Renal cortical epithelial cell (primary cell): ENCODE measurements at places on chromosomes 3 and 15.

- peak; percentile 39 for DNase-seq
These were observed 1.6 kb upstream of the LRRC31 start for GRCh38 chr3:169871129-169871886.

DNA sequence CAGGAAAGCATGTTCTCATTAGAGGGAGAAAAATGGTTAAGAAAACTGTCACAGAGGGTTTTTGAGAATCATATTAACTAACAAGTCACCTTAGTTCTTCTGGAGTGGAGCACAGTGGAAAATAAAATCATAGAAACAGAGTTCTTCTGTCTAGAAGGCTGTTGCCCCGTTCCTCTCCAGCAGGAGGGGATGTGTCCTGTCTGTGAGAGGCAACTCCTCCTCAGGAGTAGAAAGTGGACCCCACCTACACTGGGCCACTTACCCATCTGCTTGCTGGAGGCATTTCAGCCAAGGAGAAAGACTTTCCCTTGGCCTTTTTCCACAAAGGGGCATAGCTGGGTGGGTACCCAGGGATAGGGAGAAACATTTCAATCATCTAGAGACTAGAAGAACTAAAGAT, 106.6 kb downstream of the SSR3 start:
- DNase-seq, result peak; percentile 26

DNA sequence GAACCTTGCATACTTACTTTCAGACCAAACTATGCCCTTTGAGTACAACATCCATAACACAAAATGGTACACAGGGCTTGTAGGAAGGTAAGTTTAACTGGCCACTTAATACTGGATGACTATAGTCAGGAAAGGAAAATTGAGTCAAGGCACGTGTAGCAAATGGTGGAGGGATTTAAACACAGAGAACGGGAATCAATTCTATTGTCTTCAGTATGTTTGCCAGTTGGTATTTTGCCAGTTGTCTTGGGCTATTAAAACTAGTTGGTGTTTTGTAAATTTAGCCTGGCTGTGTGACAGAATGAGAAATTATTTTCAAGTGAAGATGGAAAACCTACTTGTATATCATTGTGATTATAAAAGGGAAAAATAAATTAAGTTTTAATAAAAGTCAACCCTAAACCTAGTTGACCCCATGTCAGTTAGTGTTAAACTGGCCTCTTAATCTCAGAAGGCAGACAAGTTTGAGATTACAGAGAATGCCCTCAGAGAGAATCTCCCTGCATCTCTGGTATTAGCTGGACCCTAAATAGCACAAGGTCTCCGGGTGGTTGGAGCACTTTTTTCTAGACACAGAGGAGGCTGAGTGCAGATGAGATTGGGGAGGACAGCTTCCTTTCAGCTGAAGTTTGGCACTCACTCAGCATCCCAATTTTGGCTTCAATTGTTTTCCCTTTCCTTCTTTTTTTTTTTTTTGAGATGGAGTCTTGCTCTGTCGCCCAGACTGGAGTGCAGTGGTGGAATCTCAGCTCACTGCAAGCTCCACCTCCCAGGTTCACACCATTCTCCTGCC, 91.2 kb downstream of the MB21D2 start:
- DNase-seq, result no peak

DNA sequence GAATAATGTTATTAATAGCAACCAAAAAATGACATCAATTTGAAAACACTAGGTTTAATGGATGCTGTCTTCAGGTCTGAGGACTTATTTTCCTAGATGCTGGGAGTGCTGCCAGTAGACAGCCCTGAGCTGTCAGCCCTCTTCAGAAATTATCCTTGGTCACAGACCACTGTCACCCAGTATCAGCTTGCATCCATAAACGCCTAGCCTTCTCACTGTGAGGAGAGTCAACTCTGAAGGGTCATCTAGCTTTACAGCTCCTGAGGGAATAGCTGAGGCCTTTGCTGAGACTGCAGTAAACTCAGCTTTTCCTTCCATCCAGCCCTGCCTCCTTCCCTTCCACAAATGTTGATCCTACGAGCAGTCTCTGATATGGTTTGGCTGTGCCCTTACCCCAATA, 19.4 kb upstream of the MNS1 start:
- no peak for DNase-seq

- no peak for DNase-seq
These were observed 8.2 kb upstream of the LCTL start for GRCh38 chr15:66573719-66574595.

DNA sequence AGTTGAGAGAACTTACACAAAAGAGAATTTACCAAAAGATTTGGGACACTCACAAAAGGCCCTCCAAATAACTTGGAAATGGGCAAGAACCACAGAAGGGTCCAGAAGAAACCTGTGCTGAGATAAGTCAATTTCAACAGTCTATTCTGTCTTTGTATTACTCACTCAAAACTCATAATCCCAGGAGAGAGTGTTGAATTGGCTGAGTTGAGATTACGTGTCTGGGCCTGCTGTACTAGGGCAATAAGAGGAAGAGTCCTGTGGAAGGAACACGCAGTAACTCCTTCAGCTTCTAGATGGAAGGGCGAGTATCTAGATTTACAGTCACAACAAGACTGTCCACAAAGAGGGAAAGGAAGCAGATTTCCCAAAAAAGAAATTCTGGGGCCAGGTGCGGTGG, 42.5 kb upstream of the DYNC1LI1 start:
- DNase-seq, result no peak

- DNase-seq, result peak; percentile 10
These were observed 17.4 kb downstream of the H1-8 start for GRCh38 chr3:129560269-129560787.

GRCh38 chr3:136787349-136787748, 31.6 kb upstream of the SLC35G2 start:
- DNase-seq, result peak; percentile 23

GRCh38 chr3:70028361-70028760, 28.8 kb downstream of the SAMMSON start:
- DNase-seq, result no peak

DNA sequence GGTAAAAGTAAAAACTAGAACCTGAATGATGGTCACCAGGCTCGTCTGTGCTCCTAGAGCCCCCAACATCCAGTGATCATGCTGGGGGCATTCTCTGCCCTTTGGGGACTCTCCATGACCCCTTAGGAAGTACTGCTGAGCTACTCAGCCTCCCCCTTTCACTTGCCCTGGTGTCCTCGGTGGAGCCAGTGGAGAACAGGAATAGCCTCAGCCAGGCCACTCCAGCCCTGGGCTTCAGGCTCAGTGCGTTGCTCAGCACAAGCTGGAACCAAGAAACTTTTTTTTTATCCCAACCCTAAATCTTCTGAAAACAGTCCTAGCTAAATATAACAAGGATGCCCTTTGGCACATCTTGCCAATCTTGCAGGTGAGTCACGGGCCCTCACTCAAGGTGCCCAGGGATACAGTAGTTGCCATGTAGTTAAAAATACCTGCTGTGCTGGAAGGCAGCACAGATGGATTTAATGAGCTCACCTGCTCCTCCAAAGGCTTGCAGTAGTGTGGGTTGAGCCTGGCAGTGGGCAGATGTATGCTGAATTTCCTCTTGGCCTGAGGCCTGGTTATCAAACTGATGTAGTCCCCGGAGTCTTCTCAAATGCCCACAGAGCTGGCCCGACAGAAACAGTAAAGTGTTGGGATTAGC, 46.9 kb upstream of the TMEM158 start:
- DNase-seq, result no peak

DNA sequence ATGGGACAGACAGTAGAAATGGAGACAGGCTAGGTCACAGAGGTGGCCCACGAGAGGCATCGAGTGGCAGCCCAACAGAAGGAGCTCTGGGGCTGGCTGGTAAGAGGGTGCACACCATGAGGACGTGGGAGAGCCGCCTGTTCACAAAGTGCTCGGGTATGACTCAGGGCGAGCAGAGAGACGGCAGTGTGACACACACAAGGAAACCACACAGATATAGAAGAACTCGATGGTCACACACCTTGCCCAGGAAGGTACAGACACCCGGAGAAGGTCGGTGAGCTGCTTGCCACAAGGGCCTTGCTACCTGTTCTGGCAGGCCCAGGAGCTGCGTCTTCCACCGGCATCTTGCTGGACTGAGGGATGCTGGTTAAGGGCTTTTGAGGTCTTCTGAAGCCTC, 50.2 kb downstream of the CA12 start:
- no peak for DNase-seq

DNA sequence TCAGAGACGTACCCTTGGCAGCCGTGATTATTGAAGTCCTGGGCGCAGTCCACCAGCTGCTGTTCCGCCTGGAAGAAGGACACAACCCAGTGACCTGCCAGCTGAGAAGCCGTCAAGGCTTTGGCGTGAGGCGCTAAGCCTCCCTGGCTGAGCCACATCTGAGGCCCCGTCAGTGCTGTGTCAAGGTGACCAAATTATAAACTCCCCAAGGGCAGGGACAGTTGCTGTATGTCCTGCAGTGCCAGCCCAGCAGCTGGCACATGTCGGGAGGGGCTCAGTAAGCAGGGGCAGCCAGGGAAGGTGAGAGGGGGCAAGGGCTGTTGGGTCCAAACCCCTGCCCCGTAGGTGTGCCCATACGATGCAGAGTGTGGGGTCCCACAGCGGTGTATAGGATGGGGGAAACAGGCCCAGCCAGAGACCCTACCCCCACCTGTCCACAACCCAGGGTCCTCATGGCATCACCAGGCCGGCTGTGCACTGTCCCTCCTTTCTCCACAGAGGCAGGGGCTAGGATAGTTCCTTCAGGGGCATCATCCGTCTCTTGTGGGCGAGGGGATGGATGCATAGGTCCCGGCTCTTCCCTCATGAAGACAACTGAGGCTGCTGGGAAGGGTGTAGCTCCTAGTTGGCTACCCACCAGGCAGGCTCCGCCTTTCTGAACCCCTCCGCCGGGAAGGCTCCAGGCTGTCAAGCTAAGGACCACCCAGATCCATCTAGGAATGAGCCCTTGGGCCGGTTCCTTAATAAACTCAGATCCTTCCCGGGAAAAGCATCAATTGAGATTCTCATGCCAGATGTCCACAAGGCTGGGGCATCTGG, 13.2 kb downstream of the CTSH start:
- no peak for DNase-seq

GRCh38 chr3:175646865-175647264, 787.7 kb downstream of the NAALADL2 start:
- no peak for DNase-seq

DNA sequence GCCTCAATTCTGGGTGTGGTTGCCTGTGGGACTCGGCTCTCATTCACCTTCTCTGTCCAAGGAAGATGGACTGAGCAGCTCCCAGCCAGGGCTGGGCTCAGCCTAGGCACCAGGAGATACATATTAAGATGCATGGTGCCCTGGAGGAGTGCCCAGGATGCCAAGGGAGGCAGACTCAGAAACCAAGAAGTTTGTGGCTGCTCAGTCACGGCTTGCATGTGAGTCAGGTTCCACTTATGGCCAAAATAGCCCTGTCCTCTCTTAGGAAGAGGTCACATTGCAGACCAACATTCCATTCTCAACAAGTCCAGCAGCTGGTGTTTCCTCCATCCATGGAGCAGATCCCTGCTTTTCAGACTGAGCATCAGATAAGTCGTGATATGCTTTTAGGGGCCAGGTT, 21.8 kb downstream of the CDCP1 start:
- DNase-seq, result peak; percentile 98

- no peak for DNase-seq
These were observed 28.9 kb downstream of the ZXDC start for GRCh38 chr3:126446791-126447190.

GRCh38 chr15:74314795-74315438, 52.5 kb downstream of the CYP11A1 start:
- no peak for DNase-seq

DNA sequence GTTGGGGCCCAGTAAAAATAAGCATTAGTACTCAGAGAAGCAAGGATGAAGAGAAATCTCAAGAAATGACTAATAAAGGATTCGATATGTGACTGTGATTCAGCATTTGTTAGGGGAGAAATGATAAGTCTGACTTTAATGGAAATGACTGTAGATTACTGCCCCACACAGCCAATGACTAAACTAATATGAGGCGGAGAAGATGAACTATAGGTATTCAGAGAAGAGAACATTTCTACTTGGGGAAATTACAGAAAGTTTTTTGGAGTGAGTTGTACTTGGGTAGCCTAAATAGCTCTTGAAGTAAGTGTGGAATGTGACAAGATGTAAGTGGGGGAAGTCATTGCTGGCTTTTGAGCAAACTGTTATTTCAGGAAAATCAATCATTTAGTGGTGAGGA, 380.0 kb downstream of the PDCD6IP start:
- no peak for DNase-seq

DNA sequence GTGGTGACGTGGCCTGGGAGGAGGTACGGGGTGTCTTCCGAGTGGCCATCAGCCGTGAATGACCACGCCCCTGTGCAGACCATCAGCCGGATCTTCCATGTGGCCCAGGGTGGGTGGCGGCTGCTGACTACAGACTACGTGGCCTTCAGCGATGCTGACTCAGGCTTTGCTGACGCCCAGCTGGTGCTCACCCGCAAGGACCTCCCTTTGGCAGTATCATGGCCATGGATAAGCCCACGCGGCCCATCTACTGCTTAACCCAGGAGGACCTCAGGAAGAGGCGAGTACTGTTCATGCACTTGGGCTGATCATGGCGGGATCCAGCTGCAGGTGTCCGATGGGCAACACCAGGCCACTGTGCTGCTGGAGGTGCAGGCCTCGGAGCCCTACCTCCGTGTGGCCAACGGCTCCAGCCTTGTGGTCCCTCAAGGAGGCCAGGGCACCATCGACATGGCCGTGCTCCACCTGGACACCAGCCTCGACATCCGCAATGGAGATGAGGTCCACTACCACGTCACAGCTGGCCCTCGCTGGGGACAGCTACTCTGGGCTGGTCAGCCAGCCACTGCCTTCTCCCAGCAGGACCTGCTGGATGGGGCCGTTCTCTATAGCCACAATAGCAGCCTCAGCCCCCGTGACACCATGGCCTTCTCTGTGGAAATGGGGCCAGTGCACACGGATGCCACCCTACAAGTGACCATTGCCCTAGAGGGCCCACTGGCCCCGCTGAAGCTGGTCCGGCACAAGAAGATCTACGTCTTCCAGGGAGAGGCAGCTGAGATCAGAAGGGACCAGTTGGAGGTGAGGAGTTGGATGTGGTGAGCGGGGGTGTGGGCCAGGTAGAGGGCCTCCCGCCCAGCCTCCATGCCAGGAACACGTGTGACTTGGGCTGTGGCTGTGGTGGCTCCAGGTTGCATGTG, 178.4 kb downstream of the TBC1D2B start:
- DNase-seq, result no peak

- DNase-seq, result peak; percentile 47
These were observed 68.9 kb upstream of the GOLGA6B start for GRCh38 chr15:72585476-72586058.

GRCh38 chr3:100407977-100408532, 6.7 kb downstream of the LNP1 start:
- no peak for DNase-seq

GRCh38 chr3:116270056-116270455, 175.2 kb downstream of the LSAMP start:
- DNase-seq, result no peak

DNA sequence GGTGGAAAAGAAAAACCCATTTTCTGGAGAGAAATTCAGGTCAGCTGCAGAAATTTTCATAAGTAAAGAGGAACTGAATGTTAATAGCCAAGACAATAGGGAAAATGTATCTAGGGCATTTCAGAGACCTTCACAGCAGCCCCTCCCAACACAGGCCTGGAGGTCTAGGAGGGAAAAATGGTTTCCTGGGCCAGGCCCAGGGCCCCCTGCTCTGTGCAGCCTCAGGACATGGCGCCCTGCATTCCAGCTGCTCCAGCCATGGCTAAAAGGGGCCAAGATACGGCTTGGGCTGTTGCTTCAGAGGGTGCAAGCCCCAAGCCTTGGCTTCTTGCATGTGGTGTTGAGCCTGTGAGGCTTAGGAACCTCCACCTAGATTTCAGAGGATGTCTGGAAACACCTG, 92.2 kb downstream of the C3orf70 start:
- no peak for DNase-seq

- peak; percentile 55 for DNase-seq
These were observed 23.6 kb downstream of the PTX3 start for GRCh38 chr3:157460253-157460652.

GRCh38 chr3:14570089-14570488, 29.9 kb upstream of the GRIP2 start:
- DNase-seq, result no peak
